ENCODE measurements at places on chromosomes 2 and 18. TPM values are rescaled to one million over a fixed set of nuclear protein-coding genes. Genes with fewer than 3 reads are reported as not detected.

Gene SH3RF3
- 0.50 TPM for total RNA-seq

Gene CLEC4F
- total RNA-seq, result not detected

Gene TMEM200C
- not detected for total RNA-seq

Gene HK2
- total RNA-seq, result 1.2 TPM
